CMK (cell line): ENCODE measurements at places on chromosomes 5 and 9.

DNA sequence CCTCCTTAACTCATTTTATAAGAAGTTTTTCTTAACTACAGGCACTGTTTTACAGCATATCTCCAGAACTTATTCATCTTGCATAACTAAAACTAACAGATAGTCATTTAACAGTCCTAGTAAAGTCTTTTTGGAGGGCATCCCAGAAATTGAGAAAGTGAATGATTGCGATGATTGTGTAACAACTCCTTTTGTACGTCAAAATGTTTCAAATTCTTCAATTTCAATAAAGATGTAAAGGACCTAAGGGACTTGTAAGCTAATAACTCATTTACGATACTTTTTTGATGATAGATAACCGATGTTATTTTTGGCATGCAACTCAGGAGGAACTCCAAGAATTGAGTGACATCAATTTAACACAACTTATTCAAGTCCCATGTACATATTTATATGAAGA, 42.7 kb downstream of the SVEP1 start:
- no peak for DNase-seq

DNA sequence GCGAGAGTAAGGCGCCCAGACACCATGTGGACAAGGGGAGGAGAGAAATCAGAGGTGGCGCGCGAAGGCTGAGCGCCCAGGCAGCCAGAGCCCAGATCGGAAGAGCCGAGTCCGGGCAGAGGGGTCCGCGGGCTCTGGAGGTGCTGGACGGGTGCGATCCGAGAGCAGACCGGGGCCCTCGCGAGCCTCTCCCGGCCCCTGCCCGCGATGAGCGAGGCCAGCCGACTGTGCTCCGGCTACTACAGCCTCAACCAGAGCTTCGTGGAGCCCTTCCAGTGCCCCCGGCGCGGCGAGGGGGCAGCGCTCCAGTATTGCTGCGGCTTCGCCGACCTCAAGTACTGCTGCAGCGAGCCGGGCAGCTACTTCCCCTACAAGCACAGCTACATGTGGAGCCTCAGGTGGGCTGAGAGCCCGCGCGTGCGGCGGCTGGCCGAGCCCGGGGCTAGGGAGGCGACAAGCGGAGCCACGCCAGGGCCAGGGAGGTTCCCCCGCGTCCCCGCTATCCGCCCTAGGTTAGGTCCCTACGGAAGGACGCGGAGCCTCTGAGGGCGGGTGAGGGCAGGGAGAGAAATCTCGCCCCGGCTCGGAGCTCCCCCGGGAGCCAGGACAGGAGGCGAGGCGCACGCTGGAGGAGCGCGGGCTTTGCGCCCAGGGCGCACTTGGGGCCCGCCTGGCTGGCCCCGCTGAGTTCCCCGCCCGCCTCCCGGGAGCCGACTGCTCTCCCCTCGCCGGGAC, at the start of gene SHISAL2B:
TSS of gene SHISAL2B (plus strand) at position 87 of the 735 bp plus-strand sequence. CDS start at position 208, 121 bp downstream.
- DNase-seq: no peak

GRCh38 chr5:108387758-108388157, 5.9 kb upstream of the FBXL17 start:
- no peak for DNase-seq

- DNase-seq: no peak
Measured at GRCh38 chr9:70044490-70045307, 1.1 kb downstream of the MAMDC2 start.

GRCh38 chr5:124747791-124748686, 1.6 kb upstream of the ZNF608 start:
- no peak for DNase-seq

DNA sequence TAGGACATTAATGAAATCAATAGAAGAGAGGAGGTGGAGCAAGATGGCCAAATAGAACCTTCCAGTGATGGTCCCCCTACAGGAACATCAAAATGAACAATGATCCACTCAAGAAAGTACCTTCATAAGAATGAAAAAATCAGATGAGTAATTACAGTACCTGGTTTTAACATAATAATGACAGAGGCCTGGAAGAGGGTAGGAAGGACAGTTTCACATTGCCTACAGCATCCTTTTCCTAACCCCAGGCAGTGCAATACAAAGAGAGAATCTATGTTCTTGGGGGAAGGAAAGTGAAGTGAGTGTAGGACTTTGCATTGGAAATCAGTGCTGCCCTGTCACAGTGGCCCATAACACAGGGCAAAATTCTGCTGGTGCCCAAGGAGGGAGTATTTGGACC, 81.2 kb upstream of the SPTLC1 start:
- DNase-seq: no peak

DNA sequence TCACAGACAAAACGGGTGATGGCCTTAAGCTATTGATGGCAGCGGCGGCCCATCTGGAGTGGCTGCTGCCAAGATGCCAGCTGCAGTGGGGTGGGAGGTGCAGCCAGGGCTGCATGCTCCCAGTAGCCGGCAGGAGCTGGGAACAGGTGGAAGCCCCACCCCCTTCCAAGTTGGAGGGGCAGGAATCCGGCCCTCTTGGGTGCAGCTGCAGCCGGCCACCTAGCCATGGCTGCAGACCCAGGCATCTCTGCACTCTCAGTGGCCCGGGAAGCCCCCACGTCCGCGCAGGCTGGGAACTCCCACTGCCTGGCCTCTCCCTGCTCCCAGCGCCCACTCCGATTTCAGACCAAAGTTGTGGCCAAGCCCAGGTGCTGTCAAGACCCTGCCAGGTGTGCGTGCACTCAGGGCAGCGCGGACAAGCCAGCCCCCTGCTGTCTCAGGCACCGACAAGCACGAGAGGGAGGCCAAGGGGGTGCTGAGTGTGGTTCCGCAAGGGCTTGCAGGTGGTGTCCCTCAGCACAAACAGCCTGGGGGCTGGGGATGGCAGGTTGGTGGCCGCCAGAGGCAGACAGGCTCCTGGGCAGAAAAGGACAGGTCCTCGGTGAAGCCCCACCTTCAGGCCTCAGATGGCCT, 115.1 kb upstream of the TSLP start:
- DNase-seq: no peak

DNA sequence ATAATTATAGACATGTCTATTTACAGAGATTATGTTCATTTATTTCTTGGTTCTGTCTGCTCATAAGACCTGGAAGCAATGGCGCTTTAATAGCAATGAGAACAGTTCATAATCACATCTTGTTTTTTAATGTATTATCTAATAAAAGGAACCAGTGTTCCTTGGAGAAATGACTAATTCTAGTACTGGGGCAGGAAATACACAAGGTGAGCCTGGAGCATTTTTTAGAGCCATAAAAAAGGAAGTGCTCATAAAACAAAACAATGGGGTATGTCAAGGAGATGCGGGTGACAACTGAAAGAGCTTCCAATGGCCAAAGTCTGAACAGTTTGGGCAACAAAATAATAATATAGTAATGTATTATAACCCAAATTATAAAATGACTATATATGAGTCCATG, 531.9 kb upstream of the CHD1 start:
- DNase-seq: no peak

DNA sequence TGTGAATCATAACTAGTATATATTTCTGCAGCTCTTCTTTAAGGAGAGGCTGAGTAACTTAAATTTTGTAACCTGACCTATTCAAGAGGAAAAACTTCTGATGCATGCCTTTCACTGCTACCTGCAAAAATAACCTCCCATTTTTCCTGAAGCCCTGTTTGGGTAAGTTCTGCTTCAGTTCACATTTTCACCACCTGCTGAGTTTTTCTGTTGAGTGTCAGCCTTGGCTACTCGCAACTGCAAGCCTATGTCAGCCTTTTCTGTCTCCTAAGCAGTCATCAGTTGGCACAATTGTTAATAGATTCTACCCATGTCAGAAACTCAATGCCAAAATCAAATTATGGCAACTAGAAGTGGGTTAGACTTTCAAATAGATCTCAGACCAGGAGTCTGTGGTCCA, 8.2 kb upstream of the TNFAIP8 start:
- no peak for DNase-seq
